GM13977 (cell line): ENCODE measurements at places on chromosomes 5 and 9.

DNA sequence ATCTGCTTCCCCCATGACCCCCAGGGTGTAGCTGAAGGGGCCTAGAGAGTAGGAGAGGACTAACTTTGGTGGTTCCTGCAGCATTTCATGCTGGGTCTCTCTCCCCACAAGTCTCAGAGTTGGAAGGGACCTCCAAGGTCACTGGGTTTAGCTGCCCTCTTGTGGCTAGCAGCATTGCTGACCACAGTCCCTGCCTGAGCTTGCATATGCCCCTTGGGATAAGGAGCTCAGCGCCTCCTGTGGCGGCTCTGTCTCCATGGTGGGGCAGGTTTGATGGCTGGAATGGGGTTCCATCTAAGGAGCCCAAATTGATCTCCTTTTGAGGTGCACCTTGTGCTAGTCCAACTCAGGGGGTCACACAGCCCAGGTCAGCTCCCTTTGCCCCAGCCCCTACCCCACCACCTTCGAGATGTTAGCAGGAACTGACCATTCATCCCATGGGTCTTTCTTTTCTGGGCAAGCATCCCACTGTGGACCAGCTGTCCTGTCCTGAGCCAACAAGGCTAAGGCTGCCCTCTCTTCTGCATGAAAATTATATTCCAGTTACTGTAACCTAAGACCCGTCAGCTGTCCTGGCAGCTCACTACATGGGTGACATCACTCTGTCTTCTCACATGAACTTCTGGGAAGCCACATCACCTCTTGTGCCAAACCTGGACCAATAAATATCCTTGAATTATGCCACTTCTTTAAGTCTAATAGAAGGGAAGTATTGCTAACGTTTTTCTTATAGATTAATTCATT lies 196.2 kb downstream of the HSPA4 start:
- DNase-seq = no peak

GRCh38 chr5:168707716-168708695 lies 128.8 kb upstream of the PANK3 start:
- no peak for DNase-seq

GRCh38 chr9:127974769-127975261 lies 6.0 kb downstream of the EEIG1 start:
- DNase-seq = no peak

DNA sequence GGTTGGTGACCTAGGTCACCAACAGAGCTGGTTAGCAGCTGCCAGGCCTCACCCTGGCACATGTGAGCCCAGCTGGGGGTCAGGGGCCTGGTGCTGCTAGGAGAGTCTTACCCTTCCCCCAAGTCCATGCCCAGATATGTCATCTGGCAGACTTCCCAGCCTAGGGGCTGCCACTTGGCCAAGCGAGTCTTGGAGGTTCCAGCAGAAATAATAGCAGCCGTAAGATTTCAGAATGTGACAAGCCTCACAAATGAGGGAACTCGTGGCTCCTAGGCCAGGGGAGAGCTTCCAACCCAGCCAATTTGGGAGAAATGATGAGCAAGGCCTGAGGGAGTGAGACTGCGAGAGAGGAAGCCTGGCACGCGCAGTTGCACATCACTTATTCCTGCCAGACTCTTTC lies 11.1 kb downstream of the URM1 start:
- no peak for DNase-seq

DNA sequence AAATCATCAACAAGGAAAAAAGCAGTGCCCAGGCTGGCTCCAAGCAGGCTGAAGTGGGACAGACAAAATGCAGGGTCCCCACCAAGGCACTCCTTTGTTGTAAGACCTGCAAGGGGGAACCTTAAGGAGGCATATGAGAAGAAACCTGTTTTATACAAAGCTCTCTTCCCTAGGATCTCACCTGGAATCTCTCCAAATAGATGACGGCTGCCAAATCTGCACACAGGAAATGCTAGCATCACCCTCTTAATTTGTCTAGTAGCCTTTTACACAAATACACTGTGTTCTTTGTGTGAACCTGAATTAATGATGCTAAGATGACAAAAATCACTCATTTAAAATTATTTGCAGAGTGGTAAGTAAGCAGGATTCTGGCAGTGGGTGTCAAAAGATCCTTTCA lies 280.2 kb downstream of the SPOCK1 start:
- DNase-seq = no peak

DNA sequence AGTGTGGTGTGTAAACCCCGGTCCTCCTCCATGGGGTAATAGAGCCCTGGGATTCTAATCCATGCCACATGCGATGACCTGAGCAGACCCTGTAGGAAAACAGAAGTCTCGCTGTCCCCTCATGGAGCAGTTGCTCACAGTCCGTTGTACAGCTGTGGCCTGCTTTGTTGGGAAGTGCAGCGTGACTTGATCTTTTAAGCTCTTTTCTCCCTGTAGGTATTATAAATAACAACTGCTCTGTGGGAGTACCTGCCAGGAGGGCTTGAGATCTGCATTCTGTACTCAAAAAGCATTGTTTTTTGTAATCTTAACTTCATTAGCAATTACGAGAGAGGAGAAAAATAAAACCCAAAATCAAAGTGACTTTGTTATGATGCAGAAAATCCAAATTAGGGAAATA lies 17.3 kb downstream of the MEGF10 start:
- DNase-seq = no peak

- DNase-seq = no peak
These were observed 117.4 kb downstream of the NPR3 start for GRCh38 chr5:32828492-32828891.

- no peak for DNase-seq
These were observed 295.4 kb upstream of the RIOK2 start for GRCh38 chr5:97478483-97478882.

DNA sequence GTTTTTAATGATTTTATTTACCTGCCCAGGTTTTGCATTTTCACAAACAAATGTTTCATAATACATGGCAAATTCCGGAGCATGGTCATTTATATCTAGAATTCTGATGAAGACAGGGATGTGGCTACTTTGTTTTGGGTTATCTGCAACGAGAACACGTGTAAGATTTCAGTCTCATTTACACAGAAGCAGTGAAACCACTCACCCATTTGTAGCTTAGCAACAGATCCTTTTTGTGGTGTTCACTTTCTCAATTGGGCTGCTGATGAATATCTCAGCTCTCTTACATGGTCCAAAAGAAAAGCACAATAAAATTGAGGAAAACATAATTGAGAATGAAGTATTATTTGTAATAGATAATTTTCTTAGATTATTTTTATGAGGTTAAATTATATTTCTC lies 148.6 kb downstream of the CDH9 start:
- DNase-seq = no peak

- no peak for DNase-seq
These were observed 37.6 kb downstream of the ABCA1 start for GRCh38 chr9:104890433-104890770.

- no peak for DNase-seq
These were observed 57.4 kb upstream of the CDH12 start for GRCh38 chr5:22910523-22910922.

DNA sequence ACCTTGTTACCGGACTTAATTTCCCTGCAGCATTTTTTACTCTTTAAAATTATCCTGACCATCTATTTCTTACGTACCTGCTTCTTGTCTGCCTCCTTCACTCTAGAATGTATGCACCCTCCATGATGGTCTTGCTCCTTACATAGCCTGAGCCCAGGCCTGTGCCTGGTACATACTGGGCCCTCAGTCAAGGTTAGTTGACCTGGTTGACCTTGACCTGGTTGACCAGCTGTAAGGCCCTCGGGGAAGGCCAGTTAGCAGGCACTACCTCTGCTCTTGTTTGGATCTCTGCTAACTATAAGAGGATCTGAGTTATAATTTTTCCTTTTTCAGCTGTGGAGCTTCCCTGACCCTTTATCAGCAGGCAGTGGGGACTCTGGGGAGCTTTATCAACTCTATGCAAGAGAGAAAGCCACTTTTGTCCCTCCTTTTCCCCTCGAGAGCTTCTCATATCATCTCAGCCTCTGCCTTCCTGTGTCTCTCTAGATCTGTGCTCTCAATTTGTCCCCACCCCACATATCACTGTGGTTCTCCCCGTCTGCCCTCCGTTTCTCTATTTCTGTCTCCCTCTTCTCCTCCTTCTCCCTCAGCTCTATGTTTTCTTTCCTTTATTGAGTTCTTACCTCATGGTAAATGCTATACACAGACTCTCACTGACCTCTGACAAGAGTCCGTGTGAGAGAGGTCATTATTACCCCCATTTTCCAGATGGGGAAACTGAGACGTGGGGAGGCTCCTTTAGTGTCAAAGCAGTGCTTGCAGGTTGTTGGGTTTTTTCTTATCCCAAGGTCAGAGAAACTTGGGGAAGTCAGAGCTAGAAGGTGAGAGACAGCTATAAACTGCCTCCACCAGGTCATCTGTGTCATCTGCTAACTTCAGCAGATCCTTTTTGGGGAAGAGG lies 28.6 kb downstream of the SPRY4 start:
- DNase-seq = no peak

DNA sequence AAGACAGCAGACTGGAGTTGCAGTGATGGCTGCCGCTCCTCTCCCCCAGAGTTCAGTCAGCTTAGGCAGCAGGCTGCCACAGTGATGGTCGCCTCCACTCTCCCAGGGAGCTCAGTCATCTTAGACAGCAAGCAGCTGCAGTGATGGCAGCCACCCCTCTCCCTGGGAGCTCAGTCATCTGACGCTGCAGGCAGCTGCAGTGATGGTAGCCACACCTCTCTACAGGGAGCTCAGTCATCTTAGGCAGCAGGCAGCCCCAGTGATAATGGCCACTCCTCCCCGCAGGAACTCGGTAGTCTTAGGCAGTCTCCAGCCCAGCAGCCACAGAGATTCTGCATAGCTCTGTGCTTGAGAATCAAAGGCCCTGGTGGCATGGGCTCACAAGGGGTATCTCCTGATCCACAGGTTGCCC lies 582.7 kb downstream of the DTWD2 start:
- DNase-seq = no peak

DNA sequence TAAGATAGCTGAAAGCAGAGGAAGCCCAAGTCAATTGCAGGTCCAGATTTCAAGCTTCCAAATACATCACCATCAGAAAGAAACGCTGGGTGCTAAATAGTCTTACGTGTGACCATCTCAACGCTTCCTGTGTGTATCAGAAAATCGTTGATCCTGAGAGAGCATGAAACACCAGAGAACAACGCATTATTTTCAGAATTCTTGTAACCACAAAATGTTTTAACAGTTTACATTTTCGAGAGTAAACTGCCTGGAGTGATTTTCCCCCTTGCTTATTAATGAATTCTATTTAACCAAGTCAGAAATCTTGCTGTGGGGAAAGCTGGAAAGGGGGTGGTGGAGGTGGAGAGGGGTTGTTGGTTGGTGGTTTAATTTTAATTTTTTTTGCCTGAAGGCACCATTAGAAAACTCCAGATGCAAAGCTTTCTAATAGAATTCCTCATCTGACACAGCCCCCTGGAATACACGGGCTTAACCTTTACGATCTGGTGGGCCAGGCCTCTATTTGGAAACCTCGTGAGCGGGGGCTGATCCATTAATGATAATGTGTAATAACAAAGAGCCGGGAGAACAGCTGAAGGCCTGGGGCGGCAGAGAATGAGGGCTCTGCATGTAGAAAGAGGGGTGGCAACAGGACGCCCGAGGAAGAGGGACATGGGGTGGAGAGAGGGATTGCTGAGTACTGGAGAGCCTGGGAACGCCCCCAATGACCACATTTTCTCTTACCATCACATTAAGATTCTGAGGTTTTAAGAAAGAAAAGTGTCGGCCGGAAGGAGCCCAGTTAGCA lies 124.5 kb upstream of the NFIB start:
- no peak for DNase-seq

DNA sequence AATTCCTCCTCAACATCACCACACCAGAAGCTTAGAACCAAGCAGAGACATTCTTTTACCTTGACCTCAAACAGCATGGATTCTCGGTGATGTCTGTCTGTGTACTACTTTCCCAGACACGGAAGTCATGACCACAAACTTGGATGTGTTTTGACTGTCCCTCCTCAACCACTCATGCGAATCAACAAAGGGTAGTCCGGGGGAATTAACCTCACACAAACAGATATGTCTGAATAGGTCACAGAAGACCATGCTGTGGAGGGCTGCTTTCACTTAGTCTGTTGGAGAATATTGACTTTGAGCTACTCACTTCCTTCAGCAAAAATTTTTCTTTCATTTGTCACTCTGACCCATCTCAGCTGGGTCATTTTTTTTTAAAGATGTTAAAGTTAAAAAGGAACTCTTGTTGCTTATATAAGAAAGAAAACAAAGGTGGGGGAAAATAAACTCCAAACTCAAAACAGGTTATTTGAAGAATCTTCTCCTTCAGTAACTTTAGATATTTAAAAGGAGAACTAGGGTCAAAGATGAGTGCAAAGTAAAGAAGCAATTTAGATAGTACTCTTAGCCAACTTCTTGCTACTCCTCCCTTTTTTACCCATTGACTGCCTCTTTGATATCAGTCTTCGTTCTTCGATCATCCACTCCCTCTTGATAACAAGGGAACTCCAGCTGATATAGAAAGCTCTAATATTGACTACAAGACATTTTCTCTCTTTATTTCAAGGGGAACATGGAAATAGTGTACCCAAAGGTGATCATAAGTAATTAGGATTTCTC lies 343.4 kb upstream of the CDH6 start:
- DNase-seq = no peak

- DNase-seq = peak; percentile 58
These were observed 828 bp downstream of the ZSWIM6 start for GRCh38 chr5:61332851-61333320.

DNA sequence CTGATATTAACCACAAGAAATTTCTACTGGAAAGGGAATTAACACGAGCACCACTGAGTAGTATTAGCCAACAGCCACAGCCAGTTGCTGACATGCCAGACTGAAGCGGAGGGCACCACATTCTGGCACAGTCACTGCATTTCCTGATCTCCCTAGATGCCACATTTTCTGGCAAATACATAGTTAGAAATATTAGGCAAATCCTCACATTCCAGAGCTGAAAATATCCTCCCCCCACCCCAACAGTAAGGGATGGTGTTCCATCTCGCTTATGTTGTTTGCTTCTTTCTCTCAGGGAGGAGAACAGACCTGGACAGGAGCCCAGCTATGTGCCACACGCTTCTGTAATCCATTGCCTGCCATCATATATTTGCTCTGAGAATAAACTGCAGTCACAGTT lies 32.8 kb upstream of the MCTP1 start:
- no peak for DNase-seq

DNA sequence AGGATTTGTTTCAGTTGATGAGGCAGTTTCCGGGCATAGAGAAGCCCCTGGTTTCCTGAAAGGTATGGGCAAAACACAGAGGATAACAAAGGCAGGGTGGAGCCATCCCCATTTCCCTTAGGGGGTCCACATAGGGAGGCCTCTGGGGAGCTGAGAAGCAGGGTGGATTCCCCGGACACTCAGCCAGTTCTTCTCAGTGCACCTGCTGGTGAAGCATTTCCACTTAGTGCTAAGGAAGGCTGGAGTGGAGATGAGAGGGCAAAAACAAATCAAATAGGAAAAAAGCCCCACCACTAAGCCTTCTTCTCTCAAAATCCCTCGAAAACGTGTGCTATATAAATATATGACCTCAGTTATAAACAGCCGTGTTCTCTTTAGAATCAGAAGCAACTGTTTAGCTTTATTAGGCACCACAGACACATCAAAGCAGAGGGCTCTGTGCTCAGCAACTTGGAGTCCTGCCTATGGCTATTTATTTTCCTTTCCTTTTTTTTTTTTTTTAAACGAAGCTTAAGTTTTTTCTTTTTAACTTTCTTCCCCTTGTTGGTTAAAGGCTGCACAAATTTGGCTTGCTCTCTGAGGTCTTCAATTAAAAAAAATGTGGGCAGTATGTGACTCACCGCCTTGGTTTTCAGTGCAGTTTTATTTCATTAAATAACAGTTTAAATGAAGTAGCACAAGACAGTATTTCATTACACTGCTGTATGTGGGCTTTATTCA lies 67.7 kb downstream of the PRDM6 start:
- no peak for DNase-seq
